Stimulated activated CD8-positive, alpha-beta memory T cell treated with anti-CD3 and anti-CD28 coated beads, Interleukin-4, amount 100 ng/mL, for 1 hour (primary cell): ENCODE measurements at places on chromosomes 11 and 22.

GRCh38 chr11:15577519-15577918 lies 462.8 kb downstream of the INSC start:
- no peak for DNase-seq

GRCh38 chr11:77106759-77107158 lies 4.1 kb downstream of the OMP start:
- no peak for DNase-seq

GRCh38 chr11:102516179-102516578 lies 14.4 kb downstream of the MMP7 start:
- DNase-seq = no peak

GRCh38 chr11:3745161-3745560 lies 52.2 kb downstream of the NUP98 start:
- DNase-seq = no peak

DNA sequence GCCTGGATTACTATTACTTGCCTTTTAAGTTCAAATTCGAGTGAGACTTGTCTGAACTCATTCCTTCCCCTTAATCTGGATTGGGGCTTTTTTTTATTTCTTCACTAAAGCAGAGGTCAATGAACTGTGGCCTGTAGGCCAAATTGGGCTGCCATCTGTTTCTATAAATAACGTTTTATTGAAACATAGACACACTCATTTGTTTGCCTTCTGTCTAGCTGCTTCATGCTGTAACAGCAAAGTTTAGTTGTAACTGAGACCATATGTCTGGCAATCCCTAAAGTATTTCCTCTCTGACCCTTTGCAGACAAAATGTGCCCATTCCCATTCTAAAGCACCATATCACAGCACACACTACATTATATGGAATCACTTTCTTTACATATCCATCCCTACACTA lies 207.9 kb upstream of the ISX start:
- DNase-seq = no peak

DNA sequence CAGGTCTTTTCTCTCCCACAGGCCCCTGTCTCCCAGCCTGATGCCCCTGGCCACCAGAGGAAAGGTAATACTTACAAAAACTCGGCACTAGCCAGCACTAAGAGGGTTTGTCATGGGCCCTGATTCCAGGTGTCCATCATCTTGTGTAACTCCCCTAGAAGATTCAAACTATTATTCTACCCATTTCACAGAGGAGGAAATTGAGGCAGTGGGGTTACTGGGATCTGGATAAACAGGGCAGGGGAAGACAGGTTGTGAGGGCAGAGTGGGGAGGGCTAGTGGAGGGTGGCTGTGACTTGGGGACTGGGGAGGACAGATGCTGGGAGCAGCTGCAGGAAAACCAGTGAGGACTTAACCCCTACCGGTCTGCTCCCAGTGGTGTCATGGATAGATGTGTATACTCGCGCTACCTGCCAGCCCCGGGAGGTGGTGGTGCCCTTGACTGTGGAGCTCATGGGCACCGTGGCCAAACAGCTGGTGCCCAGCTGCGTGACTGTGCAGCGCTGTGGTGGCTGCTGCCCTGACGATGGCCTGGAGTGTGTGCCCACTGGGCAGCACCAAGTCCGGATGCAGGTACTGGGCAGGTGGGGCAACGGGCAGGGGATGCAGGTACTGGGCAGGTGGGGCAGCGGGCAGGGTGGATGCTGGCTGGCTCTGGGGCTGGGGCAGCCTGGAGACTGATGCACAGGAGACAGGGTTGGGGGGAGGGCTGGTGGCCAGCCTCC lies 1.2 kb downstream of the VEGFB start:
- DNase-seq = no peak
